ENCODE measurements at places on chromosomes 1 and 21.
A peak's percentile ranks its signal among the peaks of the same experiment; 100 is the strongest.

GRCh38 chr1:29543586-29543985 lies 307.3 kb downstream of the PTPRU start:
- DNase-seq, result no peak

DNA sequence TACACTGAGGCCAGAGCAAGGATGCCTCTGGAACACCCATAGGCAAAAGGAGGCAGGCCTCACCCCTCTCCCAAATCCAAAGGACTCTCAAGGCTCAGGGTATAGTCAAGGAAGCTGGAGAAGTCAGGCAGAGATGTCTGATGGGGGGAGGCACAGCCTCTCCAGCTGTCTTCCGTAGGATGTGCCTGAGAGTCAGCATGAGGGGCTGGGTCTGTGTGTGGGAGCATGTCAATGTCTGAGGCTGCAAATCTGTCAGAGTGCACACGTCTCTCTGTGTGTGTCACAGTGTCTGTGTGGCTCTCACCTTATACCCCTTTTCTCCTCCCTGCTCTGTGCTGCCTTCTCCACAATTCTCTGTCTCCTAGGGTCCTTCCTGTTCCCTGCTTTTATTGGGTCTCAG lies 4.0 kb downstream of the HPCAL4 start:
- no peak for DNase-seq

GRCh38 chr1:155093911-155094621 lies 15.4 kb downstream of the EFNA3 start:
- DNase-seq, result peak; percentile 46

GRCh38 chr1:86356247-86356646 lies 39.9 kb downstream of the ODF2L start:
- peak; percentile 7 for DNase-seq

DNA sequence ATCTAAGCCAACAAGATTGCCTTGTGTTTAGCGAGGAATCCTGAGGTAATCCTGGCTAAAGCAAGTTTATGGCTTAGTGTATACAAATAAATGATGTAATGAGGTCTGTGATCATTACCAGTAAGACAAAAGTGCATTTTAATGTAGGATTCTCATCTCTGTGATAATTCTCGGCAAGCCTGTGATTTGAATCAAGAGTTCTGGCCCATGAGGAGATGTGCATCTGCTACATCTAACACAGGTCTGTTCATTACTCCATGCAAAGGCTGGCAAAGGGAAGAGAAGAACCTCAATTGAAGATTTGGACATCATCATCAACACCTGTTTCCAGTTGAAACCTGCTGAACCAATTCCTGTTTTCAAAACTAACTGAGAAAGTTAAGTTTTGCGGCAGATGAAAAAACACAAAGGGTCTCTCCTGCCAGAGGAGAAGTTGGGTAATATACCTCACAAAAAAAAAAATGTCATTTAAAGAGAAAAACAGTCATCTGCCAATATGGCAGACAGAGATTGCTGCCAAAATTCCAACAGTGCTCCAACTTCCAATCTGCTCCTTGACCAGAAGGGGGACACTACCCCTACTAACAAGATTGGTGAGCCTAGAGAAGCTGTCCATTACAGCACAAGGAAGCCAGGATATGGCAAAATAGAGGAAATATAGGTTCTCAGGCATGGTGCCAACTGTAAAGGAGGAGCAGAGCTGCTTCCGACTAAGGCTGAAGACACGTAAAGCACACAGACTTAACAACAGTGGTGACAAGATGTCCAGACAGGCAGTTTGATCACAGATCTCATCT lies 453.7 kb downstream of the TTLL7 start:
- no peak for DNase-seq

- DNase-seq, result peak; percentile 77
These were observed 32.1 kb downstream of the PCSK9 start for GRCh38 chr1:55071477-55071876.

DNA sequence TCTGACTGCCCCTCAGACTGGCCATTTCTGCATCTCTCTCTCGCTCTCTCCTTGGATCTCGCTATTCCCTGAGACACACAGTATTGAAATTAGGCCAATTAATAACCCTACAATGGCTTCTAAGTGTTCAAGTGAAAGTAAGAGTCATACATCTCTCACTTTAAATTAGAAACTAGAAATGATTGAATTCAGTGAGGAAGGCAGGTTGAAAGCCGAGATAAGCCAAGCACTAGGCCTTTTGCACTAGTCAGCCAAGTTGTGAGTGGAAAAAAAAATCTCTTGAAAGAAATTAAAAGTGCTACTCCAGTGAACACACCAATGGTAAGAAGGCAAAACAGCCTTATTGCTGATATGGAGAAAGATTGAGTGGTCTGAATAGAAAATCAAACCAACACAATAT lies 51.2 kb downstream of the SLC9C2 start:
- DNase-seq, result no peak

- no peak for DNase-seq
These were observed 208.2 kb downstream of the S1PR1 start for GRCh38 chr1:101444873-101445618.

DNA sequence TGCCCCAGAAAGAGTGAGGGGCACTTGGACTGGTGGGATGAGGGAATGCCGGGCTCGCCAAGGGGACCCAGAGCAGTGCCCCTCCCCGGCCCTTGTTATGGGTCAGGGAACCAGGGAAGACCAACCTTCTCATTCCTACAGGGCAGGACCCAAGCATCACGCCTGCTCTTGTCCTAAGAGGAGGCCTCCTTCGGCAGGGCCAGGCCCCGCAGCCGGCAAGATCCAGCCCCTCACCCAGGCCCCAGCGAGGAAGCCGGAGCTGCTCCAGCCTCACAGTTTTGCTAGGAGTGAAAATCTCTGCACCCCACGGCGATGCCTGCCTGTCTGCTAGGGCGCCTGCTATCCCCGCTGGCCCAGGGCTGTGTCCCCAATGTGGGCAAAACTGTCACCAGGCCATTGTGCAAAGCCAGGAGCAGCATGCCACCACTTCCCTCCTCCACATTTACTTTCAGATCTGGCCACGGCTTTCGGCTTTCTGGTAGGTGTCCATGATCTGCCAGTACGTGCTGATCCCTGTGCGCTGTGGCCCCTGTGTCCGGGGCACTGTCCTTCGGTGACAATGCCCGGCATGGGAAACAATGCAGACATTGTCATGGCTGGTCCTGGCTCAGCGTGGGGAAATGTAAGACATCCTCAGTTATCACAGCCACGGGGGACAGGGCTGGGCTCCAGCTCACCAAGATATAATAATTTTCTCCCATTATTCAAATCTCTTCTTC lies 9.6 kb downstream of the ACTRT2 start:
- DNase-seq, result no peak

DNA sequence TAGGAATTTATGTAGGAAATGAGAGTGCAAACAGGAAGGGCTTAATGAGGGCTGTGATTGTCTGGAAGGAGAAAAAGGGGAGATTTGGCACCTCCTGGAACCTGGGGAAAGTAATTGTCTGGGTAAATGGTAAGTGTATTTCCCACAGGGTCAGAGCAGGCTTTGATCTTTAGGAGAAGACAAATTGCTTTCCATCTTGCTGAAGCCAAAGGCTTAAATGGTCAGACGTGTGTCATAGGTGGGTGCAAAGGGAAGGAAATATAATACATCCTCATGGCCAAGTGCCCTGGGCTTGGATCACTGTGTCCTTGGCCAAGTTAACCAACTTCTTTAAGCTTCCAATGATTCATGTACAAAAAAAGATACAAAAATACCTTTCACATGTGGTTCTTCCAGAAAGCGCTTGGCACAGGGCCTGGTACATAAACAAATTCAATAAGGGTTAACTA lies 1.3 kb upstream of the DUSP23 start:
- DNase-seq, result no peak

GRCh38 chr1:183125279-183125999 lies 60.6 kb upstream of the LAMC2 start:
- DNase-seq, result no peak

- DNase-seq, result no peak
These were observed 37.0 kb downstream of the IRF2BP2 start for GRCh38 chr1:234572966-234573365.

GRCh38 chr21:16573578-16573977 lies 843.8 kb downstream of the USP25 start:
- DNase-seq, result peak; percentile 76

DNA sequence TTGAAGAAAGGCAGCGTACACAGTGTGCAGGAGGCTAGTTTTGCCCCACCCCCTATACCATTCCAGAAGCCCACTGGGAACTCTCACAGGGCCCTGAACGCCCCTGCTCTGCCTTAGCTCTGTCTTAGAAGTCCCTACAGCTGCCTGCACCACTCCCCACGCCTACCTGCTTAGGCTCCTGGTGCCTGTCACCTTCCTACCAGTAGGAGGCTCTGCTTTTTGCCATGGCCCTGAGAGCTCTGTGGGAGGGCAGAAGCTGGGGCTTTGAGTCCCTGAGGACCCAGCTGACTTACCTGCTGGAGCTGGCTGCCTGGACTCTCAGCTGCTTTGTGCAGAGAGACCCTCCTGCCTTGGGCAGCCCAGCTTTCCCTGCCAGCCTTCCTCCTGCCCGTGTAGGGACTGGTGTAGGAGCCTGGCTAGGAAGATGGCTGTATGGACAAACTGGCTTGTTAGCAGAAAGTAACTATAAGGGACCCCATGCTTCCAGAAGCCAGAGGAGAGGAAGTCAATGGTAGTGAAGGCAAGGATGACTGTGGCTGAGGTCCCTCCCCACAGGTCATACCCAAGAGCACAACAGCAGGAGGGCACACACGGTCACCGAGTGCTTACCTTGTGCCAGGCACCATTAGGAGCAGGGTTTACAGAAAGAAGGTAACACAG lies 9.8 kb upstream of the CELSR2 start:
- peak; percentile 62 for DNase-seq

GRCh38 chr1:183404476-183404875 lies 13.7 kb downstream of the NMNAT2 start:
- no peak for DNase-seq

DNA sequence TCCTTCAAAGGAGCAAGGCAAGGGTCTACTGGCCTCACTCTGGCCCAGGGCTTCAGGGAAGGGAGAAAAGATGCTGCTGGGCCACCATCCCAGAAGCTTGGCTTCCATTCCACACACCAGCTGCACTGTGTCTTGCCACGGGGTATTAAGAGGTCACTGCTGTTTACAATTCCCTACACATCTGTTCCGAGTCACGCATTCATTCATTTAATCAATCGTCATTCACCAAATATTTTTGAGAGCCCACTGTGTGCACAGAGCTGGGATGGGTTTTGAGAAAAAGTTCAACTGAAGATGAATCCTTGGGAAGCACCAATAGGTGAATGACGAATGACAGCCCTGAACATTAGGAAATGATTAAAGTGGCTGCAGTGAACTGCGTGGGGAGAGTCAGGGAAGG lies 101.7 kb downstream of the NAV1 start:
- peak; percentile 62 for DNase-seq

DNA sequence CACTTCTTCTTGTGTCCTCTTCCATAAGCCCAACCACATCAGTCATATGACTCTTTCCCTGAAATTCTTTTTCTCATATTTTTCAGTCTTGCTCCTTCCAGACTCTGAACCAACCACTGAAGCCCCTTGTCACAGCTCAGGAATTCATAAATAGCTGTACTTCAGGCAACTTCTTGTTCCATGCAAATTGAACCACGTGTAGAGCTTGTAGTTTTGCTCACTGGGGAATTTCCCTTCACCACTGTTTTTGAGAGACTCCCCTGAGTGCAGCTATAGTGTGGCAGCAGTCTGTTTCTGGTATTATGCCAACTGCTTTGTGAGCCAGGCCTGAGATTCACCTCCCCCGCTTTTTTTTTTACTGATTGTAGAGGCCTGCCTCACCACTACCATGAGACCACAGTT lies 150.3 kb upstream of the SPAG17 start:
- peak; percentile 42 for DNase-seq
